ENCODE measurements at places on chromosomes 1 and 21.

DNA sequence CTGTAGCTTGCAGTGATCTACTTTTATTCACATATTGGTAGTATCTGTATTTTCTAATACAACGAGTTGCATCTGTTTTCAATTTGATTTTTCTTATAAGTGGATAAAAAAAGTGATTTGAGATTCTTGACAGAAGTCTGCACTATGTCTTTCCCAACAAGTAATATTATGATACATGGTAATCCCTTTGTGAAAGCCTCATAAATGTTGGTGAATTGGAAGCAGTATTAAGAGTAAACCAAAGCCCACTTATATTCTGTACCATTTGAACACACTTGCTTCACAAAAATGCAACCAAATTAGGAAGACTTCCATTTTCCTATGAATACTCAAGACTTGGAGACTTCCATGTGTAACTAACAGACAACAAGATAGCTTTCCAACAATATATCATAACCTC is 172.0 kb downstream of the HMCN1 start:
- DNase-seq = no peak

DNA sequence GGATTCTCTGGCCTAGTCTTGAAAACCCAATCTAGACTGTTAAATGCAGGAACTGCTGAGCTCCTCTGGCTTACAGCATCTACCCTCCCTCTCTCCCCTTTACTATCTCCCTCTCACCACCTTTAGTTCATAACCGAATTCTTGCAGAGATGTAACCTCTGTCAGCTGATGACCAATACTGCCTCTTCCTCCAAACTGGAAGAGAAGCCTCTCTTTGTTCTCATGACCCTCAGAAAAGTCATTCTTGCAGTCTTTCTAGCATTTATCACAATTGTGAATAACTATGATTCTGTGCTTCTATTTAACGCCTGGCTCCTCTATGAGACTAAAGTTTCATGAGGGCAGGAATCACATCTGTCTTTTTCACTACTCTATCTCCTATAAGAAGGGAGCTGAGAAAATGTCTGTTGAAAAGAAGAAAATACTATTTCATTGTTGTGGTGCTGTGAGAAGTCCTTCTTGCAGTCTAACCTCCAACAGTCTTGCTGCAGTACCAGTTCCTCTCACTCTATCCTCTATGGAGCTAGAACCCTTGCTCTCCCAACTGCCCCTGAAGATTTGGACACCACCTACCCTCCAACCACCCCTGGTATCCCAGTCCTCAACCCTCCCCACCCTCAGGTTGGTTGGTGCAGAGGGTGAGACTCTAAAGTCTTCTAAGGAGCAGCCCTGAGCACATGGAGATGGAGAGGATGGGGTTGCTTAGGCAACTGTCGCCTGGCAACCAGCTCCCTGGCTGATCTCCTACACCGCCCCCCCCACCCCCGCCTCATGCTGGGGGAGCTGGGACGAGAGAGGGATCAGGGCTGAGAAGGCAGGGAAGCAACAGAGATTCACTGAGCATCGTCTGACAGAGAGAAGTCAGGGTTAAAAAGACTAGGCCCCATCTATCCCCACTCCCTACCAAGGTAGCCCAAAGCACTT is 13.9 kb downstream of the MEF2D start:
- no peak for DNase-seq

DNA sequence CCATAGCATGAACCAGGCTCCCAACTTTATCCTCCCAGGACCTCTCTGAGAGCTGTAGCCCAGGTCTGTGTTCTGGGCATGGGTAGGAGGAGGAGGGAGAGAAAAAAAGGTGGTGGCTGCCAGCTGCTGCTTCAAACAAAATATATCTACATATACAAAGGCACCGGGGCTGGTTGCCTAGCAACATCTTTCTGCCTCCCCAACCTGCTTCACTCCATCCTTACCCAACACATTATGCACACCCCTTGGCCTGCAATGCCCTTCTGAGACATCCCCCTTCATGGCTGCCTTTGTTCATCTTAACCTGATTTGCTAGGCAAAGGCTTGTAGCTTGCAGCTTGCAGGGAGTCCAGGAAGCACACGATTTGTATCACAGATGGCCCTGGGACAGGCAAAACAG is 27.2 kb upstream of the ATP1A1 start:
- no peak for DNase-seq

DNA sequence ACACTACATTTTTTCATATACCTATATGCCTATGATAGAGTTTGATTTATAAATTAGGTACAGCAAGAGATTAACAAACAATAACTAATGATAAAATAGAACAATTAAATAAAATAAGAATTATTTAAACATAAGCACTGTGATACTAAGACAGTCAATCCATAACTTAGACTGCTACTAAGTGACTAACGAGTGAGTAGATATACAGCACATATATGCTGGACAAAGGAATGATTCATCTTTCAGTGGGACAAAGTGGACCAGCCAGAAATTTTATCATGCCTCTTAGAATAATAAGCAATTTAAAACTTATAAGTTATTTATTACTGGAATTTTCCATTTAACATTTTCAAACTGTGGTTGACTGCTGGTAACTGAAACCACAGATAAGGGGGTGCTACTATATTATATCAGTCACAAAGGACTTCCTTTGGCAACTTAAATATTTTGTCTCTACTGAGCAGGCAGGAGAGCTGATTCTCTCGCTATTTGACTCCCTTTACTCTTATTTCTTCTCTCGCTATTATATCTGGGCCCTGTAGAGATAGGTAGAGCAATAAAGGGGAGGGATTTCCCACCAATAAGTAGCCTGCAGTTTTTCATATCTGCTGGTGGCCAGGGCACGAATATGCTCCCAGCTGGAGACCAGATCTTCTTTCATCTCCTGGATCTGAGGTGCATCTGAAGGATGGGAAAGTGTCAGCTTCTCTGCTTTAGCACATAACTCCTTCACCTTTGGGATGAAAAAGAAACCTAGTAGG is 10.8 kb downstream of the SPTA1 start:
- DNase-seq = no peak

- DNase-seq = peak; percentile 34
Observed at GRCh38 chr1:206461602-206462455, 8.4 kb upstream of the IKBKE start.
